ENCODE measurements at places on chromosomes 3 and 15.

GRCh38 chr15:101458908-101459578 lies 30.5 kb downstream of the PCSK6 start:
- no peak for DNase-seq

- no peak for DNase-seq
These were observed 89.6 kb upstream of the GALNT15 start for GRCh38 chr3:16084887-16085286.

DNA sequence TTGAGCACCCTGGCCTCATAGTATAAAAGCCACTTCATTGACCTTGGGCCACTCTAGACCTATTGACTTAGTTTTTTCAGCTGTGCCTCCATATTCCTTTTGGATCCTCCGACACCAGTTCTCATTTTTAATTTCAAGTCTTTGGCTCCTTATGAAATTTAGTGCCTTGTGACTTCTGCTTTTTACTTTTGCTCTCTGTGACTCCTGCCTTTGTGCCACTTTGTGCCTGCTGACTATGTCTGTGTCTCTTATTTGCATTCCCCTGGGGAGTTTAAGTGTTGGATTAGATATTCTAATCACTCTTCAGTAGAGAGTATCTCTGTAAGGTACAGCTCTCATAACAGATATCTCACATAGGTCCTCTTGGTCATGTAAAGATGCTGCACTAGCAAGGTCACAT lies 39.6 kb upstream of the GPR149 start:
- DNase-seq = no peak

GRCh38 chr15:24766511-24767133 lies 91.0 kb downstream of the NPAP1 start:
- DNase-seq = no peak

DNA sequence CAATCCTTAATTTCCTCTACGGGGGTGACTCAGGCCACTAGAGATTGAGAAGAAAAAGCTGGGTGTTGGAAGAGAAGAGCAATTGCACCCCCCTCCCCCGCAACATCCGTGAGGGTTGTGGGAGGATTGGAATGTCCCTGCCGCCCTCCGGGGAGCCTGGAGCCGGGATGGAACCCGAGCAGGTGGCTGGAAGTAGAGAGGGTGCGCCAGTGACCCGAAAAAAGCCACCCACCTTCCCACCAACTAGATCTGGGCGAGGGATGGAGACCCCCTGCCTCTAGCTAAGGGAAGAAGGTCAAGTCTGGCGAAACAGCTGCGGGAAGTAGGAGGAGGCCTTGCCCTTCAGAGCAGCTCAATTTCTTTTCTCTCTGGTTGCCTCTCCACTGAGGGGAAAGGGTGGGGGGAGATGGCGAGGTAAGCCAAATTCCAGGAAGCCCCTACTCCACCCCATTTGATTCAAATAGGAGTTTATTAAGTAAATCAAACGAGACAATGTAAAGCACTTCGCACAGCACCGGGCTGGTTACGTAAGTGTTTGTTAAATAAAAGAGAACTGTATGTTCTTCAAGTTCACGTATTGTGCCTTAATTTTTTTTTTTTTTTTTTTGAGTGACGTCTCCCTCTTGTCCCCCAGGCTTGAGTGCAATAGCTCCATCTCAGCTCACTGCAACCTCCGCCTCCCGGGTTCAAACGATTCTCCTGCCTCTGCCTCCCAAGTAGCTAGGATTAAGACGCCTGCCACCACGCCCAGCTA lies 1.1 kb upstream of the WWTR1 start:
- DNase-seq = peak; percentile 45

- peak; percentile 21 for DNase-seq
These were observed 22.0 kb downstream of the OR5H15 start for GRCh38 chr3:98188545-98188944.

- DNase-seq = no peak
These were observed 26.3 kb downstream of the COL6A6 start for GRCh38 chr3:130543322-130543721.

DNA sequence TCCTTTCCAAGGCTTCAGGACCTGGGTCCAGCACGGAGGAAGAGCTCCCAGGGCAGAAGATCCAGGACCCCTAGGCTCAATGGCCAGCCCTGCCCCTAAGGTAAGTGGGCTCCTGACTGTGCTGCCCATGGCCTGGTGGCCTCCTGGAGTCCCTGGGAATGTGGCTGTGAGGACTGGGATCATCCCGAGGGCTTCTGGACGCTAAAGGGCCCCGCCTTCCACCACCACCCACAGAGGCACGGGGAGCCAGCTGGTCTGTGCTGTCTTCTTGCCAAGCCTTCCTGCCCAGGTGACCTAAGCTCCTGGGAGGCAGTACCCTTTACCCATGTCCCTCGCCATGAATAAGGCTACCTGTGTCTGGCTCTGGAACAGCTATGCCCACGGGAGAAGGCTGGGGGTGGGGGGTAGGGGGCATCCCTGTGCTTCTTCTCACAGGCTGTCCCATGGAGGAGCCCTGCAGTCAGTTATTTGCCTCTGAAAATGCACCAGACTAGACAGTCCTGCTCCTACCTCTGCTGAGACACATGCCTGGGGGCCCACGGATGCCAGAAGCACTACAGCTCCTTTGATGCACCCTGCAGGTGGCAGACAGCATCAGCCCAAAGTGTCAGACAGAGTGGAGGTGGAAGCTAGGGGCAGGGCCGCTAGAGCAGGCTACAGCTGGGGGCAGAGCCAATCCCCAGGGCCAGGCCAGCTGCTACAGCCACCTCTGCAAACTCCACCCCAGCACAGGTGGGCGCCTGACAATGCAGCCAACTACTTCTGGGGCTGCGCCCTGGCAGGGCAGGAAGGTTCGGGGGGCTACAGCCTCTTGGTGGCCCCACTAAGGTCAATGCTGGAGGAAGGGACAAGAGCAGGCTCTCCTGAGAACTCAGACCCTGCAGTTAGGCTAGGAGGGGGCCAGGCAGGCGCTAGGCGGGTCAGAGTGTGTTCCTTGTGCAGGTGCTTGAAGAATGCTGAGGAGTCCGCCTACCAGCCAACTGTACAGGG lies 90.9 kb downstream of the SEC22A start:
- DNase-seq = no peak

DNA sequence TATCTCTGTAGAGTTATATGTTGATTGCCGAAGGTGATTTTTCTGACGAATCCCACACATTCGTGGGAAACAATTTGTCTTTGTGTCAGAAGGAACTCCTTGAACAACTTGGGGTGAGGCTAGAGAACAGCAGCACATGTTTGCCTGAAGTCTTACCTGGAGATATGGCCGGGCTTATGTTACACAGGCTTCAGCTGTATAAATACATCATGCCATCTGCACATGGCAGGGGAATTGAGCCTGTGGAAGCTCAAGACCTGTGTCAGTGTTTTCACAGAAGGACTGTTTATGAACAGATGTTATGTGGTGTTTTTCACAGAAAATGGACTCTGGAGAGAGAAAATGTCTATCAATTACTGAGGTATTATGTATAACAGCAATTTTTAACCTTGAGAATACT lies 203.6 kb upstream of the MDFIC2 start:
- no peak for DNase-seq

GRCh38 chr3:139306078-139306477 lies 37.7 kb upstream of the MRPS22 start:
- no peak for DNase-seq

GRCh38 chr3:182133752-182134151 lies 422.0 kb downstream of the SOX2 start:
- no peak for DNase-seq

DNA sequence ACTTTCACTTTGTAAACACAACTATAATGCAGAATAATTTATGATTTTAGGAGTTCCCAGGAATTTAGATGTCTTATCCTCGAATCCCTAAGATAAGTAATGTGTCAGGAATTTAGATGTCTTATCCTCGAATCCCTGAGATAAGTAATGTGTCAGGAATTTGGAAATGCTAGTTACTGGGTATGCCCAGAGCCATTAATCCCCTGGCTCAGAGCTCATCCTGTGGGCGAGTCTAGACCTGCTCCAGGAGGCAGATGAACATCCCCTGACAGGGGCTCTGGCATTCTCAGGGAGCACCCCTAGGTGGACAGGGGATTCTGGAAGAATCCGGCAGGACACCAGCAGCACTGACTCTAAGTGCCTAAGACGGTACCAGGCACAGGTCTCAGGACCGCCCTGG lies 163.3 kb downstream of the ARRDC4 start:
- DNase-seq = no peak

DNA sequence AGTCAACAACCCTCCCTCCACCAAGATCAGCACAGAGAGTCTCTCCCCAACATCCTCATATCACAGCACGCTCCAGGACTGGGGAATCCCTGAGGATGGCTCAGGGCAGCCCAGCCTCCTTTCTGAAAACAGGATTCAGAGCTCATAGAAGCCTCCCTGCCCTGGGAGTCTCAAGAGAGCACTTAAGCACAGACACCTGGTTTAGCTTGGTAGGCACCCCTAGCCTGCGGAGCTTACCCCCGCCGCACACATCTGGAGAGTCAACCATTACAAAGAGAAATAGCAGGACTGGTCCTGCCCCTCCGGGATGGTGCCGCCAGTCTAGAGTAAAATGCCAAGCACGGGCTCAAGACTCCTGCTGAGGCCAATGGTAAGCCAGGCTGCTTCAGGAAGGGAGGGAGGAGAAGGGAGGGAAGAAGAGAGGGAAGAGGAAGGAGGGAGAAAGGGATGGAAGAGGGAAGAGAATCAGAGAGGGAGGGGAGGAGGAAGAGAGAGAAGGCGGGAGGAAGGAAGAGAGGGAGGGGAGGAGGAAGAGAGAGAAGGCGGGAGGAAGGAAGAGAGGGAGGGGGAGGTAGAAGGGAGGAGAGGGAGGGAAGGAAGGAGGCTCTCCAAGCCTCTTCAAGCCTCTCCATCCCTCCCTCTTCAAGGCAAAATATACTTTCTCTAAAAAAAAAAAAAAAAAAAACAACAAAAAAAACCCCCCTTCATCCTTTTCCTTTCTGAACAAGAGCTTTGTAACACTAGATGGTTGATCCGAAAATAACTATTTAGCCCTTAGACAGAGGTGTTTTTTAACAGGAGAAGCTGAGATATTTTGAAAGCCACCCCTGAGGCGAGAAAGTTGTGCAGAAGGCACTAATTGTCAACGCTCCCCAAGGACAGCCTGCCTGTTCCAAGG lies 278.6 kb upstream of the TLE3 start:
- no peak for DNase-seq

- DNase-seq = no peak
These were observed 3.7 kb upstream of the SQOR start for GRCh38 chr15:45630917-45631691.

GRCh38 chr15:36235173-36235572 lies 344.3 kb upstream of the CDIN1 start:
- DNase-seq = no peak

DNA sequence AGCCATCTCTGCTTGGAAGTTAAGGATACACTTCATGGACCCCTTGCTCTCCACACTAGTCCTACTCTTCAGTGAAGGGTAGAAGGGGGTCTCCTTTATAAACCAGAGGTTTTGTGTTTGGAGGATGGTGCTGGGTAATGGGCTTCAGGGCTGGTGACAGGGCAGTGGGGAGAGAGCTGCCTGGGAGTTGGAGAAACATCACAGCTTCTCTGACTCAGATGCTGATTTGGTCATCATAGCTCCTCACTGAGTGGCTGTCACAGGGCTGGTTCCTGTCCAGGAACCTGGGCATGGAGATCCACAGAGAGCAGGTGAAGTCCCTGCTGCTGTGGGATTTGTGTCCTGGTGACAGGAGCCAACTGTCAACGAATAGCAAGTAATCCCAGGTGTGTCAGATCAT lies 333.9 kb upstream of the ATP10A start:
- DNase-seq = no peak

DNA sequence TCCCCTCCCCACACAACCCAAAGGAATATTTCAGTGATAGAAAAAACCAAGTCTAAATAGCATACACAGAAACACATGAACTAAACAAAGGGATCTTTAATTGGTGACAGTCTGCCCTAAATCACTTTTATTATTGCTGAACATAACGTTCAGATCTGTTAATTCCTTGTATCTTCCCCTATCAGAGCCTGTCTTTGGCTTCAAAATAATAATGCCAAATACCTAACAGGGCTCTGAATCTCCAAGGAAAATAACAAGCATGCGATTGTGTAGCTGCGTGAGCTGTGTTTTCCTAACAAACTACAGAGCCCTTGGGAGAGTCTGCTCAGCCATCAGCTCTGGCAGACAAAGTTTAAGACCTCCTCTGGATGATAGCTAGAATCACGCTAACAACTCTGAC lies 1010.1 kb downstream of the ROBO1 start:
- no peak for DNase-seq

DNA sequence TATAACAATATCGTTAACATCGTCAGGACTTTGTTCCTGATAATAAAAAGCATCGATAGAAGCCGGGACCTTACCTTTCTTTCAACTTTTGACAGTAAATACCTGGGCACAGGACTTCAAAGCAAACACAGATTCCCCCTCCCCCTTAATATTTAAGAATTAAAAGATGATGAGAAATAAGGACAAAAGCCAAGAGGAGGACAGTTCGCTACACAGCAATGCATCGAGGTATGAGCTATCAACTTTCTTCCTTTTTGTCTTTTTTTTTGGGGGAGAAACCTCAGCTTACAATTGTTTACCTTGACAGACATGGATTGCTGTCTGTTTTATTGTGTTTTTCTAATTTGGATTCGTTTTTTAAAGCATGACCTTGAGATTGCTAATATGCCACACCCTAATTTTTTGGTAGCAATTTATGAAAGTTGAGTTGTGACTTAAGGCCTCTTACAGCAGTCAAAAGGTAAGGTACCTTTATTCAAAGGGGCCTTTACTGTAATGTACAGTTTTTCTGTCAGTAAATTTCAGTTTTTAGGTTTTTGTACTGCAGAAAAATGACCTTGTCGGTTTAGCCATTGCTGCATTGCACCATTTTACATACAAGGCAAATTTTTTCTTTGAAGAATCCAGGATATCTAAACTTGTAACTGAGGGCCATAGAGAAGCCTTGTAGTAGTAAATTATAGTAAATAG lies 1.1 kb downstream of the CHD2 start:
- no peak for DNase-seq

Measured in D341Med (cell line).